ENCODE measurements at places on chromosomes 5 and 9. TPM values are rescaled to one million over a fixed set of nuclear protein-coding genes. Genes with fewer than 3 reads are reported as not detected.

Gene SPAG8
- total RNA-seq, result 0.39 TPM

- H3K4me3 ChIP-seq, result no peak overlapping the region
- H3K4me1 ChIP-seq, result no peaks in the 10 kb centered on the region
- no peak overlapping the region for H3K27ac ChIP-seq
- no peaks in the 10 kb centered on the region for H3K27me3 ChIP-seq
- no peak for DNase-seq
- no peaks in the 10 kb centered on the region for H3K36me3 ChIP-seq
These were observed 11.6 kb downstream of the ERP44 start for GRCh38 chr9:100087218-100087617.

DNA sequence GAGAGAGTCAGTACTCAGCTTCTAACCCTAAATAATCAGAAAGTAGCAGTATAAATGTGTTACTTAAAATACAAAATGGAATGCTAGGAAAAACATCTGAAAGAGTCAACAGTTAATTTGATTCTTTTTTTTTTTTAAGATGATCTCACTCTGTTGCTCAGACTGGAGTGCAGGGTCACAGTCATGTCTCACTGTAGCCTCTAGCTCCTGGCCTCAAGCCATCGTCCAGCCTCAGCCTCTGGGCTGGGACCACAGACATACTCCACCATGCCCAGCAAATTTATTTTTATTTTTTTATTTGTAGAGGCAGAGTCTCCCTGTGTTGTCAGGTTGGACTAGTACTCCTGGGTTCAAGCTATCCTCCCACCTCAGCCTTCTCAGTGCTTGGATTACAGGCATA is 424.9 kb downstream of the IRX2 start:
- H3K27ac ChIP-seq, result no peak overlapping the region
- no peak overlapping the region for H3K4me3 ChIP-seq
- DNase-seq, result no peak
- no peaks in the 10 kb centered on the region for H3K36me3 ChIP-seq
- H3K4me1 ChIP-seq, result no peaks in the 10 kb centered on the region

DNA sequence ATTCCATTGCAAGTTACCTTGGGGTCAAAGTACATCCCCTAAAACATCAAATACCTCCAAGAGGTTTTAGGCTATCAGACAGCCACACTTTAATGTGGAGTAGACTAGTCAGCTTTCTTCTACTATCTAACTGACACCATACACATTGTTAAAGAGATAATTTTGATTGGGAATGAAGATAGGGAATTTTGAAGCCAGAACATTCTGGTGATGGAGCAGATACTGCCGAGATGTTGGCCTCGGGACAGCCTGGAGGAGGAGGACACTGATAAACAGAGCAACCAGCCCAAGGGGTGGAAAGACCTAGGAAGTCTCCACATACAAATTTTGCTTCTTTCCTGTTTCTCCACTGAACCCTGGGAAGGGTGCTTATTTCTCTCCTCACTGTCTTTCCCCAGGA is 14.9 kb downstream of the TJP2 start:
- H3K27me3 ChIP-seq, result no peaks in the 10 kb centered on the region
- H3K4me1 ChIP-seq, result peaks cover 19% of the 10 kb centered on the region
- H3K27ac ChIP-seq, result no peak overlapping the region
- DNase-seq, result no peak
- no peaks in the 10 kb centered on the region for H3K36me3 ChIP-seq
- no peak overlapping the region for H3K4me3 ChIP-seq

- no peak overlapping the region for H3K27ac ChIP-seq
- H3K36me3 ChIP-seq, result no peaks in the 10 kb centered on the region
- no peak for DNase-seq
These were observed 125.0 kb downstream of the LHFPL2 start for GRCh38 chr5:78523314-78524193.

DNA sequence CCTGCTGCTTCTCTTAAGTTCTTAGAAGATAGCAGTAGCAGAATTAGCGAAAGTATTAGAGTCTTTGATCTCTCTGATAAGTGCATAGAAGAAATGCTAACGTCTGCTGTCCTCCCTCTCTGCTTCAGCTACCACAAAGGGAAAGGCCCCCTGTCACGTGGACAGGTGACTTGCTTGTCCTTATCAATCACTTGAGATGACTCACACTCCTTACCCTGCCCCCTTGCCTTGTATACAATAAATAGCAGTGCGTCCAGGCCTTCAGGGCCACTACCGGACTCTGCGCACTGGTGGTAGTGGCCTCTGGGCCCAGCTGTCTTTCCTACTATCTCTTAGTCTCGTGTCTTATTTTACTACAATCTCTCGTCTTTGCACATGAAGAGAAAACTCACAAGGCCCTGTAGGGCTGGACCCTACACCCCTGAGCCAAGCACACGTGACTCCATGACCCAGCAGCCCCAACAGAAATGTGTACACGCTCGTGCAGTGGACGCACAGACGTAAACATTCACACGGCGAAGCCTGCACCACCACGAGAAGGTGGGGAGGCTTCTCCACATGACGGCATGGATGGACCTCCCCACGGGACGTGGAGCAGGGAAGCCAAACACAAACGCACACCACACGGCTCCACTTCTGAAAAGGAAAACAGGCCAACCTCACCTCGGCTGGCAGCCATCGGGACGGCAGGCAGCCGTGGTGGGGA is 38.3 kb downstream of the PNPLA7 start:
- DNase-seq, result no peak
- no peaks in the 10 kb centered on the region for H3K27me3 ChIP-seq
- H3K27ac ChIP-seq, result no peak overlapping the region
- no peaks in the 10 kb centered on the region for H3K4me1 ChIP-seq
- H3K4me3 ChIP-seq, result no peak overlapping the region

- H3K27me3 ChIP-seq, result no peaks in the 10 kb centered on the region
- H3K27ac ChIP-seq, result no peak overlapping the region
- H3K4me3 ChIP-seq, result no peak overlapping the region
- no peak for DNase-seq
- no peaks in the 10 kb centered on the region for H3K36me3 ChIP-seq
These were observed 44.7 kb upstream of the CRHBP start for GRCh38 chr5:76908166-76908565.

Gene SNCAIP
- total RNA-seq, result not detected

Gene CCNI2
- total RNA-seq, result 1.4 TPM

DNA sequence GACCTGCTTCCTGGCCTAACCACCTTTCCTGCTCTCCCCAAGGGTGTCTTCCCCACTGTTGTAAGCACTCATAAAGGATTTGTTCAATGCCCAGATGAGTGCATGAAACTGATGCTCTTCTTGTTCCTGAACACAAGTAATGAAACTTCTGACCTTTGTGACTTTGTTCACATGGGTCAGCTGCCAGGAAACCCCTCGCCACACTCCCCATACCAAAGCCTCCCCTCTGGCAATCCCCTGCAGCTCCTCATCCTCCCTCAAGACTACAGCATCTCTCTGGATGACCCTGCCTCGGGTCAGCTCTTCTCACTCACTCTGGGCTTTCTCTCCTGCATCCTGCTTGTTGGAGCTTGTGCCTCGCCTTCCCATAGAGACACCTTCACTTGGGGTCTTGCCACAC is 72.2 kb upstream of the SPTLC1 start:
- H3K4me3 ChIP-seq, result no peak overlapping the region
- H3K36me3 ChIP-seq, result no peaks in the 10 kb centered on the region
- no peaks in the 10 kb centered on the region for H3K27me3 ChIP-seq
- DNase-seq, result no peak

GRCh38 chr9:126676685-126677143 is 63.0 kb downstream of the LMX1B start:
- H3K4me1 ChIP-seq, result no peaks in the 10 kb centered on the region
- H3K36me3 ChIP-seq, result no peaks in the 10 kb centered on the region
- H3K27ac ChIP-seq, result no peak overlapping the region
- H3K27me3 ChIP-seq, result no peaks in the 10 kb centered on the region
- no peak overlapping the region for H3K4me3 ChIP-seq
- no peak for DNase-seq

DNA sequence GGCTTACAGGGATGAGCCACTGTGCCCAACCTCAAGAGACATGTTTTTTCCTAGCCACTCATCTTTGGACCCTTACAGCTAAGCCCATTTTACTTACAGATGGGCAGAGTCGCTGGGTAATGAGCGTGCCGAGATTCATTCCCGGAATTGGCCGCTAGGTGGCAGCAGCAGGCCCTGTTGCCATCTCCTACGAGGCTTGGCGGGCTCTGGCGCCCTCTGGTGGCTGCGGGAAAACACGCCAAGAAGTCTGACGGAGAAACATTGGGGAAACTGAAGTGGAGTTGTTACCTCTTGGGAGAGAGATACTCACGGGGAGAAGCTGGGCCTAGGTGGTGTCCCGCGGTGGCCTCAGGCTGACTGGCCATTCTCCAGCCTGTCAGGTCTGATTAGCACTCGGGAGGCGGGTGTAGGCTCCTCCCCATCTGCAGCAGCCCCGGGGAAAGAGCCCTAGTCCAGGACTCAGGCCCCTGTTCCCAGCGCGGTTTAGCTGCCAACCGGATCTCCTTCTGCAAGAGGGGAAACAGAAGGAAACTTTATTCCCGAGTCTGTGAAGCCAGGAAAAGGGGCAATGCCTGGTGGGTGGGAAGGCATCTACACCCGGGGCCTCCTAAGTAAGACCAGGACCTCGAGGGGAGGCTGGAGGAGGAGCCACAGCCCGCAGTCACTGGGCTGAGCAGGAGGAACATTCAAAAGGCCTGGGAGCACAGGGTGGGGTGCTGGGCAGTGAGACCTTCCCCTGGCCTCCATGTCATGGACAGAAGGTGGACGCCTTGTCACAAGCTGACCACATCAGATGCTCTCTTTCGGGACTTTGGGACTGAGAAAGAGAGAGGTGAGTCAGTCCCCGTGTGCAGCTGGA is 9.7 kb downstream of the PTGES2 start:
- no peak overlapping the region for H3K4me3 ChIP-seq
- DNase-seq, result peak; percentile 74

DNA sequence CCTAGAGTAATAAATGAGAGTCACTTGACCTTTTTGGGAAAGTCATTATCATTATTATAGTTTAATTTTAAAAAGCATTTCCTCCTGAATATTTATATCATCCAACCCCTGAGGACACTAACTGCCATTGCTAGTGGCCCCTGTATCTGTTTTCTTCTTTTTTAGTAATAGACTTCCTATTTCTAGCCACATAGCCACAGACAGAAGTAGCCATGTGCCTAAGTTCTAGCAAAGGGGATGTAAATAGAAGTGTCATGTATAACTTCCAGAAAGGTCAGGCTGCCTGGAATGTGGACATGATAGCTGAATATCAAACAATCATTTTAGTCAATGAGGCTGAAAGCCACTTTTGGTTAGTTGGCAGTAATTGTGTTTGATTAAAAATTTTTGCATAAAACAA is 37.5 kb upstream of the IQGAP2 start:
- H3K27me3 ChIP-seq, result no peaks in the 10 kb centered on the region
- H3K27ac ChIP-seq, result no peak overlapping the region
- DNase-seq, result no peak
- no peak overlapping the region for H3K4me3 ChIP-seq

DNA sequence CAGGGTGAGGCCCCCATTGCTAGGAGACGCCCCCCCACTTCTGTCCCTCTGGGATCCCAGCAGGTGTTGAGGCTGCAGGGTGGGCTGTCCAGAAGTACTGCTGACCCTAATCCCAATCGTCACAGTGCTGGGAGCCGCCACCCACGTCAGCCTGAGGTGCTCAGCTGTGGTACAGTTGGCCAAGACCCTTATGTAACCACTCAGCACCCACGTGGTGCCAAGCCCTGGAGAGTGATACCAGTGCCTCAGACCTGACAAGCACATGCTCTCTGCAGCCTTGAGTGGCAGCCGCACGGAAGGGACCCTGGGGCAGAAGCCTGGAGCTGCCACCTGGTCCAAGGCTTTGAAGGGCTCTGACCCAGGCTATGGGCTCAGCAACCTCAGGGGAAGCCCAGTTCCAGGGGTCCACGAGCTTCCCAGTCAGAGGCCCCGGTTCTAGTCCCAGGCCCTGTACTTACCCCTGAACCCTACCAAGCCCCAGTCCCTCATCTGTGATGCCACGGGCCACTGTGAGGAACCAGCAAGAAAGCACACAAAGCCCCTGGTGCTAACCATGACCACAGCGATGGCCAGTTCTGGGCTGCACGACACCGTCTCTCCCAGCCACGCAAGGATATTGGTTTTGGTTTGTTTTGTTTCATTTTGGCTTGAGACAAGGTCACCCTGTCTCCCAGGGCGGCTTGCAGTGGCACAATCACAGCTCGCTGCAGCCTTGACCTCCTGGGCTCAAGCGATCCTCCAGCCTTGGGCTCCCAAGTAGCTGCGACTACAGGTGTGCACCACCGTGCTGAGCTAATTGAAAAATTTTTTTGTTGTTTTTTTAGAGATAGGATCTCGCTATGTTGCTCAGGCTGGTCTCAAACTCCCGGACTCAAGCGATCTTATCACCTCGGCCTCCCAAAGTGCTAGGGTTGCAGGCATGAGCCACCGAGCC is 50.7 kb downstream of the DBH start:
- no peaks in the 10 kb centered on the region for H3K27me3 ChIP-seq
- DNase-seq, result no peak
- H3K4me3 ChIP-seq, result no peak overlapping the region
- no peaks in the 10 kb centered on the region for H3K36me3 ChIP-seq

DNA sequence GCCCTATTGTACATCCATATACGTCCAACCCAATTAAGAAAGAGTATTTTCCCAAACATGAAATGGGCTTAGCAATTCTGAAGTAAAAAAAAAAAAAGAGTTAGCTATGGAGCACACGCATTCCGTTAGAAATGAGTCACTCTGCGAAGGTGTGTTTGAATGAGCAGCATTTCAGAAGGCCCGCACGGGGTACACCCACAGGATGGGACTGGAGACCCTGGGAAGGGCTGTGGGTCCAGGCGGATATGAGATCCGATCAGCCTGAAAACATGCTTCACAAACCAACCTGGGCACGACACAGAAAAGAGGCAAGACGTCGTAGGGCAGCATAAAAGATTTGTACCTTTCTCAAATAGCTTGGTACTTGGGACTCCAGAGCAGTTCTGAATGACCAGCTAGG is 173.9 kb upstream of the KLF9 start:
- no peaks in the 10 kb centered on the region for H3K4me1 ChIP-seq
- DNase-seq, result no peak
- H3K27me3 ChIP-seq, result peaks cover 4% of the 10 kb centered on the region
- no peak overlapping the region for H3K4me3 ChIP-seq
- no peaks in the 10 kb centered on the region for H3K36me3 ChIP-seq

DNA sequence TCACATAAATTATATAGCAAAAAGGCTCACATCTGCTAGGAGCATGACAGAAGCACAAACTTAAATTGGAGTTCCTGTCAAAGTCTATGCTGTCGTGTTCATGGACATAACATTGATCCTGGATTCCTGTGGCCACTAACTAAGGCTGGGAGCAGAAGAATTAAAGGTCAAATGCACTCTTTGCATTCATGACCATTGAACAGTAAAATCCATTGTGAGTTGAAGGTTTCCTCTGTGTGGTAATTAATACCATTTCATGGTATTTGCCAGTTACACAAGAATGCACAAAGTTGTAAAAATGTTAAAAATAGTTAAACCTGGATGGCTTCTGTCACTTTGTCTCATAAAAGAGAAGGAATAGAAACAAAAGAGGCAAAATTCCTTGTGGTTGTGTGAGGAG is 242.6 kb downstream of the NPR3 start:
- H3K4me3 ChIP-seq, result no peak overlapping the region
- DNase-seq, result no peak
- no peaks in the 10 kb centered on the region for H3K27me3 ChIP-seq

GRCh38 chr5:155727512-155728145 is 599.3 kb upstream of the SGCD start:
- no peaks in the 10 kb centered on the region for H3K4me1 ChIP-seq
- DNase-seq, result no peak
- H3K4me3 ChIP-seq, result no peak overlapping the region
- no peaks in the 10 kb centered on the region for H3K27me3 ChIP-seq
- H3K27ac ChIP-seq, result no peak overlapping the region
